ENCODE measurements at places on chromosomes 4 and X. TPM values are rescaled to one million over a fixed set of nuclear protein-coding genes. Genes with fewer than 3 reads are reported as not detected.

- no peak for DNase-seq
Observed at GRCh38 chrX:137032341-137032694, 1.5 kb downstream of the GPR101 start.

- DNase-seq = peak; percentile 85
Observed at GRCh38 chr4:38319456-38320342, 344.3 kb upstream of the KLF3 start.

DNA sequence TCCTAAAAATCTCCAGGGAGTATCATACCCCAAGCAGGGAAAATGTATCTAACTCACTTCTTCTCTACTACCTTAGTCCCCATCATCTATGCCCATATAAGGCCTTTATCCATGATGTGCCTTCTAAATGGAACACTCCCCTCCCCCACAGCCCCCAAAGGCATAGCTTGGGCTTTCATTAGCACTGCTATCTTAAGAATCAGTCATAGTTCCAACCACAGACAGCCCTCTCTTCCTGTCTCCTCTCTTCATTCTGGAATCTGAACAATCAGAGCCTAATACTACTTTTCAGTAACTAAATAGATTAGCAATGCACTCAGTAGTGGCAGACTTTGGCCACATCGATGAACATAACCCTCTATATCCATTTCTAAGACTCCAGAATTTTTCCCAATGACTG, 313.2 kb upstream of the DKK2 start:
- peak; percentile 66 for DNase-seq

Gene UCP1
- total RNA-seq = not detected

GRCh38 chr4:66298569-66298968, 628.3 kb upstream of the EPHA5 start:
- DNase-seq = no peak

DNA sequence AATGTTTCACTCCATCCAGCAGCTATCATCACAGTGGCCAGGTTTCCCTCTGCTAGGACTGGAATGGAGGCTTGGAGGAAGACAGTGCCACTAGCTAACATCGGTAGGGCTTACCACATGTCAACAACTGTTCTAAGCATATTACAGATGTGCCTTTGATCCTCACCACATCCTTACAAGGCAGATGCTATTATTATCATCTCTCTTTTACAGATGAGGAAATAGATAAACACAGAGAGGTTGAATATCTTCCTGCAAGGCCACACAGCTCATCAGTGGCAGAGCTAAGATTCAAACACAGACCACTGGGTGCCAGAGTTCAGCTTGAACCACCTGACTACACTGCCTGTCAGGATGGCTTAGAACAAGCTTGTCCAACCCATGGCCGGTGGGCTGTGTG, 47.4 kb downstream of the MAMLD1 start:
- no peak for DNase-seq

GRCh38 chr4:21090094-21090666, 389.9 kb downstream of the PACRGL start:
- no peak for DNase-seq

Gene SPANXD
- 0.30 TPM for total RNA-seq

Gene CXCL8
- 12.9 TPM for total RNA-seq

Measured in HT1080 (cell line).